MCF 10A (cell line): ENCODE measurements at places on chromosomes 12 and 14.
A peak's percentile ranks its signal among the peaks of the same experiment; 100 is the strongest.

GRCh38 chr14:78329371-78329770 lies 159.2 kb downstream of the NRXN3 start:
- DNase-seq: no peak

GRCh38 chr12:114776731-114777442 lies 92.9 kb upstream of the TBX3 start:
- peak; percentile 66 for DNase-seq

DNA sequence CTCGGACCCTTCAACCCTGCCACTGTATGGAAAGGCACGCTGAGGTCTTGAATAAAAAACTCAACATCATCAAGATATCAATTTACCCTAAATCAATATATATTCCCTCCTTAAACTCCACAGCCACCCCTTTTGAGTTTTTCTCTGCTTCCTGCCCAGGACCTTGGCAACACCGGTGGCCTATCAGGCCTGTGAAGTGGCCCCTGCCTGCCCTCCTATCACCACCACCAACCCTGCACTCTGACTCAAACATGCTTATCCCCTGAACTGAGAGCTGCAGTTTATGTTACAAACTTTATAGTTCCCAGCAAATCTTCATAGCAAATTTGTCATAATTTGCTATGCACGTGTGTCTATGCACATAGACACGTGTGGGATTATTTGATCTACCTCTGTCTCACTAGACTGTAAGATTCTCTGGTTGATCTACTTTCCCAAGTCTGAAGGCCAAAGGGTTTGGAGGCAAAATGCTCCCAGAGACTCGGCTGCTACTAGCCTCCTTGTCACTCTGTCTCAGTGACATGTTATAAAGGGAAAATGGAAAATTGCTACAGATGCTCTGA lies 63.4 kb downstream of the SPTB start:
- DNase-seq: no peak

GRCh38 chr12:4091016-4091743 lies 182.4 kb upstream of the CCND2 start:
- DNase-seq: no peak

GRCh38 chr12:20627001-20627588 lies 68.0 kb upstream of the SLCO1C1 start:
- no peak for DNase-seq

DNA sequence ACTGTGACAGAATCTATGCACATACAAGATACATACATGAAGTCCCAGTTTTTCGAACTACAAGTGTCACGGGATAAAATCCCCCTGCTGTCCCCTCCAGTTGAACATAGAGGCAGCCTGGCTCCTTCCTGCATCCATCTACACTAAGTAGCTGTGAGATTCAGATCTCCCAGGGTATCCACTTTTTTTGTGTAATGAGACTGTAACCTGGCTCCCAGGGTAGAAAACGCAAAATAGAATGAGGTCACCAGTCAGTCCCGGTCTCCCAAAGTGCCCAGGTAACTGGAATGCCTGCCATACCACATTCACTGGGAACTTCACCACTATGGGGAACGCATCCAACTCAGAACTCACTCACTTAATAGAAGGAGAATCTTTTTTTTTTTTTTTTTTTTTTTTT lies 67.8 kb downstream of the TMCC3 start:
- no peak for DNase-seq

DNA sequence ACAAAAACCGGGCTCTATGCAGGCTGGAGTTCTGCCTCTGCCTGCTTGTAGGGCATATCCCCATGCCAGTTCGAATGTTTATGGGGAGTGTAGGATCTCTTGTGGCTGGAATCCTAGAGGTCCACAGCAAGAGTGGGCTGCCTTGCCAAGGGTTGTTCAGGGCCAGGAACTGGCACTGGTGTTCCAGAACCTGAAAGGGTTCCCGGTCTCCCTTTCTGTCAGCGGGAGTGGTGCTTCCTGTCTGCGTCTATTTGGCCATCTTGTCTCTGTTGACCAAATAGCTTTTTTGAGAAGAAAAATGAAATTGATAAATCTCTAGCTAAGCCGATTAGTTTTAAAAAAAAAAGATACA lies 17.8 kb downstream of the OLR1 start:
- DNase-seq: no peak

GRCh38 chr12:114371733-114372132 lies 34.2 kb downstream of the TBX5 start:
- no peak for DNase-seq

DNA sequence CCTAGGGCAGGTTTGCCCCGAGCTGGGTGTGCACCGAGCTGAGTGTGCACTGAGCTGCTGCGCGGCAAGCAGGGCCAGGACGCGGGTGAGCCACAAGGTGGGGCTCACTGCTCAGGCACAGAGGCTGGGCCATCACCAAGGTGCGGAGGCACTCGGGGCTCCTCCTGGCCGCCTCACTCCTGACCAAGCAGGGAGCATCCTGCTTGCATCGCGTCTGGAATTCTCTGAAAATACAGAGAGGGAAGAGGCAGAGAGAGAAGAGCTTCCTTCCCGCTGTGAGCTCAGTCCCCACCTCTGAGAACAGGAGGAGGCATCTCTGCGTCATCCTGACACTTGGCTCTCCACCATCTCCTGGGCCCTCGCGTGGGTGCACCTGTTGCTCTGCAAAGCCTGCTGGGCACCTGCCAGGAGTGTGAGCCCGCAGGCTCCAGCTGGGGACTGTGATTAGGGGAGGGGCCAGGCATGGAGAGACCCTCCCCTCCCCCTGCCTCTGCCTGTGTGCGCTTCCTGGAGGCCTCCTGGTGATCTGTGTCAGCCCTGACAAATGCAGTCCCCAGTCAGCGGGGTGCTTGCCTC lies 116.3 kb downstream of the GLT1D1 start:
- DNase-seq: no peak

- DNase-seq: no peak
Measured at GRCh38 chr12:48219631-48220030, 16.5 kb upstream of the OR10AD1 start.

GRCh38 chr12:106049105-106049504 lies 89.6 kb downstream of the NUAK1 start:
- no peak for DNase-seq

DNA sequence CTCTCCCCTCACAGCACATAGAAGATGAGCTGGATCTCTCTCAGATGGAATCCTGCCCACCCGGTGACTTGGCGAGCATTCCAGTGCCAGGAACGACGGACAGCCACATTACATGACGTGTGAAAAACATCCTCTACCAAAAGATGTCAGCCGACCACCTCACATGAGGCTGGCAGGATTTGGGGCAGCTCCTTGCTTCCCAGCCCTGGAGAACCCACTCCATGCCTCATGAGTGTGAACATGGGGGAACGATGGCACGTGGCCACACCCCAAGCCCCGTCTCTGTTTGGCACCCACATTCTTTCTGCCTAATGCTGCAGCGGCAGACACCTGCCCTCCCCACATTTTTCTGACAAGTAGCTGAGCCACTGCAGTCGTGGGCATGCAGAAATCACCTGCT lies 202.5 kb downstream of the CALM1 start:
- no peak for DNase-seq

DNA sequence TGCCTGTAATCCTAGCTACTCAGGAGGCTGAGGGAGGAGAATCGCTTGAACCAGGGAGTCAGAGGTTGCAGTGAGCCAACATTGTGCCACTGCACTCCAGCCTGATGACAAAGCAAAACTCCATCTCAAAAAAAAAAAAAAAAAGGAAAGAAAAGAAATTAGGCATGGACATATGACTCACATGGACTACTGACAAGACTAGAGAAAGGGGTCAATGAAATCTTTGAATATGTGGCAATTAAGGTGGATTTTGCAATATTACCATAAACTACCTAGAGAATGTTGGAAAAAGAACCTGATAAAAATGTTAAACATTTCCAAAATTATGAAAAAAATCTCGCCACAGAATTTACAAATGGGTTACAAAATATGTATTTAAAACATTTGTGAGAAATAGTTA lies 873.6 kb downstream of the C12orf50 start:
- DNase-seq: peak; percentile 82

GRCh38 chr14:54785136-54785777 lies 117.4 kb downstream of the GCH1 start:
- no peak for DNase-seq

DNA sequence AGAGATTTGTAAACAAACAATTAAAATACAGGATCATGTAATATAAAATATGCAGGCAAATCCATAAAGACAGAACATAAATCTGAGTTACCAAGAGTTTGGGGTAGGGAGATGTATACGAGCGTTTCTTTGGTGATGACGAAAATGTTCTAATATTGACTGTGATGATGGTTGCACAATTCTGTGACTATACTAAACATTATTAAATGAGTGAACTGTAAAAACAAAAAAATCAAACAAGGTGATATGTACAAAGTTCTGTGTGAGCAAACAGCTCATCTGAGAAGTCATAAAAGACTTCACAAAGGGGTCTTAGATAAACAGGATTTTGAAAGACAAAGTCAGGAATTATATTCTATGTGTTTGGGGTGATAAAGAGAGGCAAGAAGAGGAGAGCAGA lies 127.9 kb downstream of the INSM2 start:
- DNase-seq: no peak
